ENCODE measurements at places on chromosomes 12 and 14.

- peak; percentile 17 for DNase-seq
Measured at GRCh38 chr12:89098441-89099112, 253.7 kb downstream of the DUSP6 start.

- no peak for DNase-seq
Measured at GRCh38 chr12:107600581-107601144, 84.9 kb upstream of the PWP1 start.

GRCh38 chr14:101043891-101044290 is 140.4 kb upstream of the RTL1 start:
- no peak for DNase-seq

- DNase-seq = no peak
Measured at GRCh38 chr12:39613525-39613924, 6.1 kb downstream of the ABCD2 start.

DNA sequence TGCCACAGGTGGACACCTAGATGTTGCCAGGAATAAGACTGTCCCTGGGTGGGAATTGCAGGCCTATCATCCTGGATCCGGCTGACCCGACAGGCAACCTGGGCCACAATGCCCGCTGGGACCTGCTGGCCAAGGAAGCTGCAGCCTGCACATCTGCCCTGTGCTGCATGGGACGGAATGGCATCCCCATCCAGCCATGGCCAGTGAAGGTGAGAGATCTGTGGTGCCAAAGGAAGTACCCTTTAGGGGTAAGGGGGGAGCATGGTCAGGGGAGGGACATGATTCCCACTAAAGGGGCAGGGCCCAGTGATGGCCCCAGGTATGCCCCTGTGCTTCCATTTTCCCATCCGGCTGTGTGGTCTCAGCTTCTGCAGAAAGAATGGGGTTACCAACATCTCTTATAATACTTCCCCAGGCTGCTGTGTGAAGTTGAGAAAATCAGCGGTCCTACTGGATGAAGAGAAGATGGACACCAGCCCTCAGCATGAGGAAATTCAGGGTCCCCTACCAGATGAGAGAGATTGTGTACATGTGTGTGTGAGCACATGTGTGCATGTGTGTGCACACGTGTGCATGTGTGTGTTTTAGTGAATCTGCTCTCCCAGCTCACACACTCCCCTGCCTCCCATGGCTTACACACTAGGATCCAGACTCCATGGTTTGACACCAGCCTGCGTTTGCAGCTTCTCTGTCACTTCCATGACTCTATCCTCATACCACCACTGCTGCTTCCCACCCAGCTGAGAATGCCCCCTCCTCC is 8.6 kb upstream of the OAS2 start:
- no peak for DNase-seq

DNA sequence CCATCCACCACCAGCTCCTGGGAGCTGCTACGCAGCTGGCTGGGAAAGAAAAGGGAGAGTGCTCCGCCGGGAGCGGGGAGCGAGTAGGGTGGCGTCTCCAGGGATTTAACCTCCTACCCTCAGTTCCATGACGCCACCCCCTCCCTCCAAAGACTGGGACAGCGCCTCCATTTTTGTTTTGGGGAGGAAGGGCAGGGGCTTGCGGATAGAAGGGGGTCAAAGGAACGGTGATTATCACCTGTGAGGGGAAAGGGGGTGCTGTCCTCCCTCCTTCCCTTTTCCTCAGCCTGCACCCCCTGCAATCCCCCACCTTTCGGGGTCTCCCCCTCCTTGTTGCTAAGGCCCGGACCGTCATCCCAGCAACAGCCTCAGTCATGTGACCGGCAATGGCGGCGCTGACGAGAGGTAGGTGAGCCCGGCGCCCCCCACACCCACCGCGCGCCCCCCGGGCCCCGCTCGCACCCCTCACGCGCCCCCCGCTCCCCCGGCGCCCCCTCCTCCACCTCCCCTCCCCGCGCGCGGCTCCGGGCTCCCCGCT is at the start of gene DTX3:
DTX3 (plus strand) TSS at position 371 of the 538 bp plus-strand sequence. CDS start 1,694 bp downstream, outside the sequence.
- DNase-seq = peak; percentile 53

DNA sequence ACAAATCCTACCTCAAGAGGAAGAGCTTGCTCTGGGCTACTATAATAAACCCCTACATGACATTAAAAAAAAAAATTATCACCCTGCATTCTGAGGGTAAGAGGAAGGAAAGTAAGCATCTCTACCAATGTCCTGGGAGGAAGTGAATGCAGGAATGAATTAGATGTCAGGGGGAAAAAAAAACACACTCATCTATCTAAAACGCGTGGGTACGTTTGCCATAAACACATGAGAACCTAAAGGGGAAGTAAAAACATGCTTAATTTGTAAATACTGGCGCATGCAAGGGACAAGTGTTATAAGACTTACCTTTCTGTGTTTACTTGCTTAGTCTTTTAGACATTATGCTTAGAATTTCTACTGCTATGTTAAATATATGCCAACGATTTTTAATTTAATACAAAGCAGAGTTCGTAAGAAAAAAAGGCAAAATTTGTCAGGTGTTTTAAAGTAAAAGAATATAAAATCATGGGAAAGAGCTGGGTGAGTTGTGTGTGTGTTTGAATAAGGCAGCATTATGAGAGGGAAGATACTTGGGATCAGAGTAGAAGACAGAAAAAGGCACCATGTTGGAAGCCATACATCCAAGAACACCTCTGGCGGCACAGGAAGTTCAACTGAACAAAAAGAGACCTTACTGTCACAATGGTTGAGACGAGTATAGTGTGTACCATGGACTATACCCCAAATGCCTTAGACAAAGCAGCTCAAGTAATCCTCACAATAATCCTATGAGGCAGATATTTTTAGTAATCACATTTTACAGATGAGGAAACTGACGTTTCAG is 1.5 kb downstream of the TMED8 start:
- DNase-seq = no peak

DNA sequence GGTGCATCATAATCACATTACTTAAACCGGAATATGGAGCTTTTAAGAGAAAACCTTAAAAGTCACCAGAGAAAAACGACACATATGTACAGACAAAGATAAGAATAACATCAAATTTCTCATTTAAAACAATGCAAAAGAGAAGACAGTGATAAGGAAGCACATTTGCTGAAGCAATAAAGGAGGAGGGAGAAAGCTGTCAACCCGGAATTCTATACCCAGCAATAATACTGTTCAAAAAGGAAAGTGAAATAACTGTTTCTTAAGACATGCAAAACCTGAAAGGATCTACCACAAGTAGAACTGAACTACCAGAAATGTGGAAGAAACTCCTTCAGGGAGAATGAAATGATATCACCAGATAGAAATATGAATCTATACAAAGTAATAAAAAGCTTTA is 15.4 kb downstream of the SLC6A13 start:
- no peak for DNase-seq

- no peak for DNase-seq
Measured at GRCh38 chr12:62705846-62706245, 229.1 kb downstream of the PPM1H start.

DNA sequence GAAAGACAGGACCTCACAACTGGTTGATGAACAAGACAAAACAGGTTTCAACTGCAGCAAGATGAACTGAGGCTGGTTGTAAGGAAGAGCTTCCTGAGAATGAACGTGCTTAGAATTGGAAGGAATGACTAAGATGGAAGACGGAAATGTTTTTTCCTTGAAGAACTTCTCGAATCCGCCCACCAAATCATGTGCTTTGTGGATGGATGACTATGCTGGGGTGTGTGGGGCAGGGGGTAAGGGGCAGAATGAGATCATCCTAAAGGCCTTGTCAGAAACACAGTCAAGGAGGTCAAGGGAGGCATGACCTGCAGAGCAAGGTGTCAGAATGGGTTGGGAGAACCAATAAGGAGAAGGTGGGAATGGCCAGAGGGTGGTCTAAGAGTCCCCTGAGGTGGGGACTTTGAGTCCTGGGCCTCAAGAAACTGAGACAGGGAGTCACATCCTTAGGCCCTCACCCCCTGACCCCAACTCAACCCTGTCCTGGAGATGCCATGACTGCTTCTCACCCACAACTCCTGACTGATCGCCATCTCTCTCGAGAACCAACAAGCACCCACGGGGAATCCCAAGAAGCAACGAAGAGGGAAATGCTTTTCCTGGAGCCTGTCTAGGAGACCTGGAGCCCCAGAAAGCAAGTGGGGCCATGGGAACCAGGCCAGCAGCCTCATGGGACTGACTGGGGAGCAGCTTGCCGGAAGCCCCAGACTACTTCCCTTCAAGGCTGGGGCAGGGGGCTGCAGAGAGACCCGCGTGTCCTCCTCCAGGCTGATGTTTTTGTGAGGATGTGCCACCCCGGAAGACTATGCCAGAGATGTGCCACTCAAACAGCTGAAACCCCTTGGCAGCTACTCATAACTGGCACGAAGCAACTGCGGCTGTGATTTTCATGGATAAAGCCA is 84.0 kb downstream of the ACTN1 start:
- peak; percentile 24 for DNase-seq

DNA sequence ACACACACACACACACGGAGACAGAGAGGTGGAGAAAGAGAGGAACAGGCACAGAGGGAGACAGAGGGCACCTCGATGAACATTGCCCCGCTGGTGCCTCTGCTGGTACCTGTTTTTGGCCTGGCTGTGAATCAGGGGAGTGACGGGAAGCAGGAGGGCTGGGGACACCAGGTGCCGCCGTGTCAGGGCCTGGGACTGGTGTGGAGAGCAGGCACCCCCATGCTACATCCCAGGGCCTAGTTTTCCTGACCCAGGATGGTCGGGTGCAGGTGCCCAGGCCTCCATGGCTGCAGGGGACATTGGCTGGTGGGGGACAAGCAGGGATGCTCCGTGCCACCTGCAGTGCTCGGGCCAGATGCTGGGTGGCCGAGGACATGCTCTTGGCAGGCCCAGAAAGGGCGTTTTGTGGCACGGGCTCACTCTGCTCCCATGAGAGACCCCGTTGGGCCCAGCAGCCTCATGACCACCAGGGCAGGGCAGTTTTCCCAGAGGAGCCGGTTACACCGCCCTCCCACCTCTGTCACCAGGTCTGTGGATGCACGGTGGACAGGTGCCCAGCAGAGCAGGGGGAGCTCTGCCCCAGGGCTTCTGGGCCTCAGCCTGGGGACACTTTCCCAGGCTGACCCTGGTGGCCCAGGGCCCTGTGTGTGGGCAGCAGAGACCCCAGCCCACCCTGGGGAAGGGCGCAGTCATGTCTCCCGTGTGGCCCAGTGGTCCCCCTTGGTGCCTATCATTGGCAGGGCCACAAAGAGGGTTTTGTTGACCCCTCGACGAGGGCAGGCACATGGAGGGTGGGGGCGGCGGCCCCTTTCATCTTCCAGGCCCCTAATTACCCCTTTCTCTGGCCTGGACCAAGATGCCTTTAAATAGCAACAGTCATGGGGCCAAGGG is 207.5 kb upstream of the RTL1 start:
- no peak for DNase-seq

- DNase-seq = no peak
Measured at GRCh38 chr12:14424545-14424944, 59.1 kb downstream of the ATF7IP start.

GRCh38 chr14:73091044-73091443 is 32.7 kb downstream of the RBM25 start:
- DNase-seq = no peak

DNA sequence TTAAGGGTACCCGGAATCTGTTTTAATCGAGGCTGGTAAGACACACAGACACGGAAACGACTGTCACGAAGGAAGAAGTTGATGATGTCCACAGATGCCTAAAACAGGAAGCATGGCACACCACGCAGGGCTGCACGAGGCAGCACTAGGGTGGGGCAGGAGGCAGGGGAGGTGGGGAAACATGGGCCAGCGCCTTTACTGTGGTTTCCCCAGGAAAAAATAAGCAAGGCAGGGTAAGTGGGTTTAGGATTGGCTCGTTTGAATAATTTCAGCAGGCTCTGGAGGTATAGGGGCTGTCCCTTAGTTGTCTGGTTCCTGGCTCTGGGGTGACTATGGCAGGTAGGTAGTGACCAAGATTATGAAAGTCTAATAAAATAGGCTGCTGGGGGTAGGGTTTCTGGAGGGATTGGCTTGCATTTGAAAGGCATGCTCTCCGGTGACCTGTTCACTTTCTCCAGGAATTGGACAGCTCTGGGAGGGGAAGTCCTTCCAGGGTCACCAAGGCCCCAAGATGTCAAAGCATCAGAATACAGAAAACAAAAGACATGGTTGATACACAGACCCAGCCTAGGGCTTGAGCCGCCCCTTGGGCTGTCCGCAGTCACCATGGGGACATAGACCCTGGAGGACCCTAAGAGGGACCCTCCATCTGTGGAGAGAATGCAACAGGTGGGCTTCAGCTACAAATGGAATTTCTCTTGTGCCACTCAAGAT is 35.3 kb downstream of the MAP1LC3B2 start:
- no peak for DNase-seq

DNA sequence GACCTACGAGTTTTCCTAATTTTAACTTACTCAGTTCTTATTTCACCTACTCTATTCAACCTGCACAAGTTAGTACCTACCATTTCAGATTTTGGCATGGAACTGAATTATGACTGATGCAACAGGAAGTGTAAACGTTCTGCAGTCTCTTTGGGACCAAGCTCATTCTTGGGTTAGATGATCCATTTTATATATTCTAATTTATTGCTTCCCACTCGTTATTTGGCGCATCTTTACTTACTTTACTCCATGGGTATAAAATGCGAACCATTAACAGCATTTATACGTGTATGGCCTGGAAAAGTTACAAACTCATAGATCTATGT is 1.0 kb upstream of the EML1 start:
- DNase-seq = no peak

DNA sequence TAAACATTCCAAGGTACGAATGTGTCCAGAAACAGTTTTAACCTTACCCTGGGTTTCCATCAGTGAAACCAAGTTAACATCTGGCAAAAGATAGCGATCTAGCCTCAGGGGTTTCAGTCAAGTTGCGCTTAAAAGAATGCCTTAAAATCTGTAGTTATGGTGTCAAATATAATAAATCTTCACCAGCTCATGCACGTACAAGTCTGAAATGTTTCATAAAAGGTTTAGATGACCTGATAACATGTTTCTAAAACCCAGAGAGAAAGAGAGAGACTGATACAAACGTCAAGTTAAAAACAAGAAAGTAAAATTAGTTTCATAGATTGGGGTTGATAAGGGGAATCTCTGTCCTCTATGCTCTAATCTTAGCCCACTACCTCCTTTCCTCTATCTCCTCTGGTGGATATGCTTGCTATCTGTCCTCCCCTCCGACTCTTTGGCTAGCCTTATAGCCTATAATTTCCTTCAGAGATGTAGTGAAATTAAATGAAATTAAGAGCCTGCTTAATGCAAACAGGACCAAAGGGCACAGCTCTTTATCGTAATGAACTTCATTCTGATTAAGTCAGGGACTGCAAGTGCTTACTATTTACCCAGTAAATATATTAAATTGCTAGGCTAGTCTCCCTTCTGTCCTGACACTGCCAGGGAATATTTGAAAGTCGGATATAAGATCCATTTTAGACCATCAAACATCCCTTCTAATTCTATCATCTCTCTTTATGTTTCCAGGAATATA is 18.4 kb upstream of the FOS start:
- peak; percentile 92 for DNase-seq
